ENCODE measurements at places on chromosomes 3 and 15.

DNA sequence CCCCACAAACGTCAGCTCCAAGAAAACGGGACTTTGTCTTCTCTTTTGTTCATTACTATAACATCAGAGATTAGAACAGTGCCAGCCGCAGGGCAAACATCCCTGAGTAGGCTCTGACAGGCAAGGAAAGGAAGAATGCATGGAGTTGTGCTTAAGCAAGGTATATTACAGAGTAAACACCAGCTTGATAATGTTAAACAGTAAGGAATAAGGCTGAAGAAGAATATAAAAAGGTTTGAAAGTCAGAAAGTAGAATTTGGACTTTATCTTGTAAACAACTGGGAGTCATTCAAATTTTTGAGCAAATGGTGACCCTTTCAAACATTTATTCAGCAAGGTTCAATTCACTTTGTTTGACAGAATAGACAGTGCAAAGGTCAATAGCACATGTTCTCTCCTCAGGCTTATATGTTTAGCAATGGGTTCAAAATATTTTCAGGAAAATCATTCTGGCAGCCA is 11.0 kb downstream of the GABPB1 start:
- DNase-seq: no peak

DNA sequence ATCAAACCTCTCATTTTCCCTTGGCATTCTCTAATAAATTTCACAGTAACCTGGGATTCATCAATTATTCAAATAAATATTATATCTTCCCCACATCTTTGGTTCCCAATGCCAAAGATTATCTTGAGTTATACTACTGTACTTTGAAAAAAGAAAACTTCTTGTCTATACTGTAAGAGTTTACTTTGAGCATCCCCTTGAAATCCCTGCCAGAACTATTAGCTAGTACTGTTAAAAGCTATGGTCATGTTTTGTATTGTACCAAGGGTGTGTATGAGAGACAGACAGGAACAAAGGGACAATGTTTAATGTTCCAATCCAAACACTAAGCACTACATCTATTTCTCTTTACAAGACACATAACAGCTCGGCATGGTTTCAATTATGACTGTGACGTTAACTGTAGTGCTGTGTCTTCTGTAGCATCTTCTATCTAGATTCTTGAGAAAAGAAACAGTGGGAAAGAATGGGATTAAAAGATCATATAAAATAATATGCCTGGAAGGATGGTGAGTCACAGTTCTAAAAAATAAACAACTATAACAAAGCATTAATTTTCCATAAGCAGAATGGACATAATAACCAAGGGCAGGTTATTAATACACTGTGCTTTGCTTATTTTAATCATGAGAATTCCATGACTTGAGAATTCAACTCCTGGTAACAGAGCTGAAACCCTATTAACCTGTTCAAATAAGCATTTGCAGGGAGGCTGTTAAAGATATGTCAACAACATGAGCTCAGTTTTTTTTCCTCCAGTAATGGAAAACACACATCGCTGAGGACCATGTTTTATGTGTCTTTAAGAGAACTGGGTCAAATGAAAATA is 71.1 kb downstream of the ALDH1A2 start:
- no peak for DNase-seq

- no peak for DNase-seq
Measured at GRCh38 chr15:41416128-41416741, 660 bp upstream of the RTF1 start.

GRCh38 chr3:4848176-4848825 is 130.9 kb upstream of the BHLHE40 start:
- DNase-seq: no peak

DNA sequence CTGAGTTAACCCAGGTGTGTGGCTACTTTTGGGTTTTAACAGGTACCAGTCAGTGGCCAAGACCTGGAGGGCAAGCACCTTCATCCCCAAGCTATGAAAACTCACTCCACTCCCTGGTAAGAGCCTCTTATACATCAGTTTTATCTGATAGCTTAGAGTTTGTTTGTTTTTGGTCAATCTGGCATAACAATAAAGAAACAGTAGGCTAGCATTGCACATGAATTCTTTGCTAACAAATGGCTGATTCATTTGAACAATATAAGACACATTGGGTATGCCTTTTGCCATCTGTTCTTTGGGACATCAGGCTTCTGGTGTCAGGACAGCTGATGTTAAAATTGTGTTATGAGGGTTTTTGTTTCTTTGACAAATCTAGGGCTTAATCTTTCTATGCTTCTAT is 125.0 kb upstream of the CGNL1 start:
- no peak for DNase-seq

GRCh38 chr3:170178651-170179050 is 2.9 kb downstream of the PHC3 start:
- DNase-seq: no peak

DNA sequence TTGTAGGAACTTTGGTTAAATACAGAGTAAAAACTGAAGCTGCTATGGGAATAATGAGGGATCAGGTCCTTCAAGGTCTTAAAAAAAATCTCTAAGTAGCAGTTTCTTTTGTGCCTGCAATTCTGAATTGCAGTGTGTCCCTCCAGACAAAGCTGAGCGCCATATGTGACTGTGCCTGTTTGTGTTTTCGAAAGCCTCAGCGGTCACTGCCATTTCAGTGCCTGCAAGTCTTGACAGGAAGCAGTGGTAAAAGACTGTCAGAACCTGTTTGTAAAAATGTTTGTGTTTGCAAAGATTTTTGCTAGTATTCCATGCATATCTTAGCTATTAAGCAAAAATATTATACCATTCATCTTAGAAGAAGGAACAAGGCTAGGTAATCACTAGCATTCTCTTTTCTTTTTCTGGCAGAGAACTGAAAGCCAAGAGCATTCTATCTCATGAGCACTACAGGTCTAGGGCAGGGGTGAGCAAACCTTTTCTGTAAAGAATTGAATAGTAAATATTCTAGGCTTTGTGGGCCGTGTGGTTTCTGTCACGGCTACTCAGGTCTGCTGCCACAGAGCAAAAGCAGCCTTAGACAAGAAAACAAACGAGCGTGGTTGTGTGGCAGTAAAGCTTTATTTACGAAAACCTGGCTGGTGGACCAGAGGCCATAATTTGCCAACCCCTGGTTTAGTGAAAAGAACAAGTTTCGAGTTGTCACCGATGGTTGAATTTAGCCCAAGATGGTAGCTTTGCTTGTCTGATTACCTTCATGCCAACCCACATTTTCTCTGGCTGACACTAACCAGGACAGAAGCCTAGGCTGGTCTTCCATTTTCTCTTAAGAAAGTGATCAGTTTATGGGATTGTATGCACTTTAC is 134.4 kb downstream of the CACNA1D start:
- no peak for DNase-seq

- no peak for DNase-seq
Measured at GRCh38 chr3:50221051-50221410, 15.0 kb upstream of the GNAI2 start.

DNA sequence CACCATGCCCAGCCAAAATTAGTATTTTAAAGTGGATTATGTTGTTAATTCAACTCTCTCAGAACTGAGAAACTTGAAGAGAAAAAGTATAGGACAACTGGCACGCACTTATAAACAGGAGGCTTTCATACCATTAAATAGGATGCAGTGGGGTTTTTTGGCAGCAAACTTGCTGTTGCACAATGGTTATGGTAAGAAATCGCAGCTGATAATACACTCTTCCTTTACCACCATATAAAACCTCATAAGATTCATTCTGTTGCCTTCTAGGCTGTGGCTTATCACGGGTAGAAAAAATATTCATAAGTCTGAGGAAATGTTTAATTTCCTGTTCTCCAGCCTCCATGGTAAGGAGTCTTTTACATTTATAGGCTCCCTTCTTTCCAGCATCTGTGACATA is 95.3 kb downstream of the TMCO5A start:
- DNase-seq: no peak

DNA sequence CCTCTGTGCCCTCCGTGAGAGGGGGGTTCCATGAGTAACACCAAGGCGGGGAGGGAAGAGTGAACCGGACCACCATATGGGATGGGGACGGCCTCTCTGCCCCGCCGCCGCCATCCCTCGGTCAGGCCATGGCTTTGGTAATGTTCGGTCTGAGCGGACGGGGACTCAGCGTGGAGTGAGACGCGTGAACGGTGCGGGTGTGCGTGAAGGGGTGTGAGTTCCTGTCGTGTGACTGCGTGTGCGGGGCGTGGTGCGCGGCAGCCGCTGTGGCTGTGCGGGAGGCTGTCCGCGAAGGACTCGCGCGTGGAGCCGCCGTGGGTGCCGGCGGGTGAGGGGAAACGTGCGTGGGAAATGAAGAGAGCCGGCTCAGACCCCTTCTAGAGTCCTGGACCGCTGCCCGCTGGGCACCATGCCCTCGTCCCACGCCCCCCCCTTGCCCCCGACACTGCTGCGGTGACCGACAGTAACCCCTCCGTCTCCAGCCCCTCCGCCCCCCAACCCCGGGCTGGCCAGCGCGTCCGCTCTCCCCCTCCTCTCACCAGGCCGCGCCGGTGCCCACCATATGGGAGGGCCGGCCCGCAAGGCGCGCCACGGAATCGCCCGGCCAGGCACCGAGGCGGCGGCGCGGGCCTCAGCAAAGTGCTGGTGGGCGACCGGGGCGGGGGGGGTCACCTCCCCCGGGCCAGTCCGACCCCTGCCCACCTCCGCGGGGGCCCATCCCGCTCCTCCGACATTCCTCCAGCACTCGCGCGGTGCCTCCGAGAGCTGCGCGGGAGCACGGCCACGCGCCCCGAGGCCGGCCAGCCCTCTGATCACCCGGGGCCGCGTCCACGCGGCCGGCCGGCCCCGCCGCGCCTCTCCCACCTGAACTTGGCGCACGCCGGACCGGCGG is 589 bp downstream of the KLF15 start:
- no peak for DNase-seq

- DNase-seq: no peak
Measured at GRCh38 chr3:122975924-122976293, 51.7 kb downstream of the SEMA5B start.

DNA sequence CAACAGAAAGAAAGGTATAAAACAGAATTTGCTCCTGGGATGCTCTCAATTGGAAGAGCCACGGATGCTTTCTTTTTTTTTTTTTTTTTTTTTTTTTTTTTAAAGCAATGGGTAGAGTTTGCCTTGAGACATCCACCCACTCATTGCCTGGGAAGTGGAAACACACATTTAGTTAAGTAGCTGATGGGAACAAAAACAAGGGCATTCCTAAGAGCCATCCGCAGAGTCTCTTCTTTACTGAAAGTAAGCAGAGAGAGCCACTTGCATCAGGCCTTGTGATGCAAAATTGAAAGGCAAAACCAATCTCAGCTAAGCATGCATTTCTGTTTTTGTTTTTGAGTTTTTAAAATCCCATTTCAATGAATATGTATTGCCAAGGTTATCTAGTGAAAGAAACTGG is 787.9 kb upstream of the LMCD1 start:
- no peak for DNase-seq

DNA sequence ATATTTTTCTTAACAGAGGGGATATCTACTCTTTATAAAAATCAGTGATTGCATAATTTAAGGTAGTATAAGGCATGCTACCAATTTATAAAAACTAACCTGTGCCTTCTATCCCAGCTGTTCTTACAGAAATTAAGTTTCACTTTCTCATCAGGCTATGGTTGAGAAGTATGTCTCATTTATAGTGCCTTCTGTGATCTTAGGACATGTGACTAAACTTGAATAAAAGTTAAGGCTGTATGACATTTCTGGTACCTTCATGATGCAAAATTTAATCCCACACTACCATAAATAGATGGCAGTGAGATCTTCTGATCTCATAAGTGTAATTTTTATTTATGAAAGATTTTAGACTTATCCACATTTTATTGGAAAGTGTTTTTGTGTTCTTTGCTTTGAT is 12.6 kb downstream of the TIPARP start:
- no peak for DNase-seq

DNA sequence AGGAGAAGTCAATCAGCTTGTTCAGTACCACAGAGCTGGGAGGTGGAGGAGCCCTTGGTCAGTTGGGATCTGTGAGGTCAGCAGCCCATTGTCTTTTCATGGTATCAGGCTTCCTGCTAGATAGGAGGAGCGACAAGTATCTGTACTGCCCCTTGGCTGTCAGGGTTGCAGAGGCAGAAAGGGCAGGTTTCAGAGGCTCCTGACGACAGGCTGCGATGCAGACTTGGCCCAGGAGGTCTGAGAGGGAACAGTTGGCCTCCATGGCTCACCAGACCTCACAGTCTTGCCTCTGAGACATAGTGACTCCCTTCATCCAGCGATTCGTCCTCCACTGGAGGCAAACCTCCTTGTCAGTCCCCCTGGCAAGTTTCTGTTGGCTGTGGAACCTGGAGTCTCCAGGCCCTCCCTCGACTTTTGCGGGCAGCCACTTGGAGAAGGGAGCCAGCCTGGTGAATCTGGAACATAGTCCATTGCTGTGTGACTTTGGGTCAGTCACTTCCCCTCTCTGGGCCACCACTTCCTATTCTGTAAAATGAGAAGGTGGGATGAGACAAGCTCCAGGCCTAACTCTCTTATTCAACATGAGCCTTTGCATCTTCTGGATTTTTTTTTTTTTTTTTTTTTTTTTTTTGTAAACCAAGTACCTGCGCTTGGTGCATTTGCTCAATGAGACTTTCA is 177.9 kb upstream of the TLE3 start:
- DNase-seq: no peak

DNA sequence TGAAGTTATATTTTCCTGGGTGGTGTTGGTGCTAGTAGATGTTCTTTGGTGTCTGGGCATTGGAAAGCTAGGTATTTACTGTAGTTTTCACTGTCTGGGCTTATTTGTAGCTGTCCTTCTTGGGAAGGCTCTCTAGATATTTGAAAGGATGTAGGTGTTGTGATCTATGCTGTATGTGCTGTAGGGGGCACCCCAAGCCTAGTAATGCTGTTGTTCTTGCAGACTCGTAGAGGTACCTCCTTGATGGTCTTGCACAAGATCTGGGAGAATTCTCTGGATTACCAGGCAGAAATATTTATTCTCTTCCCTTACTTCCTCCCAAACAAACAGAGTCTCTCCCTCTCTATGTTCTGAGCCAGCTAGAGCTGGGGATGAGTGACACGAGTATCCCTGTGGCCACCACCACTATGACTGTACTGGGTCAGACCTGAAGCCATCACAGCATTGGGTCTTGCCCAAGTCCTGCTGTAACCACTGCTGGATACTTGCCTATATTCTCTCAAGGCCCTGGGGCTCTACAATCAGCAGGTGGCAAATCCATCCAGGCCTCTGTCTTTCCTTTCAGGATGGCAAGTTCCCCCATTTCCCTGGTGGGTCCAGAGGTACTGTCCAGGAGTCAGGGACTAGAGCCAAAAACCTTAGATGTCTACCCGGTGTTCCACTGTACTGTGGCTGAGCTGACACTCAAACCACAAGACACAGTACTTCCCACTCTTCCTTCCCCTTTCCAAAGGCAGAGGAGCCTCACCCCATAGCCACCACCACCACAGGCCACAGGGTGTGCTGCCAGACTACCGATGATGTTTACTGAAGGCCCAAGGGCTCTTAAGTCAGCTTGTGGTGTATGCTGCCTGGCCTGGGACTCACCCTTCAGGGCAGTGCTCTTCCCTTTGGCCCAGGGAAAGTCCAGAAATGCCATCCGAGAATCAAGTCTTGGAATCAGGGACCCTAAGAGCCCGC is 195.2 kb upstream of the DPPA4 start:
- DNase-seq: no peak
